ENCODE measurements at places on chromosomes 5 and 9.
A peak's percentile ranks its signal among the peaks of the same experiment; 100 is the strongest.

DNA sequence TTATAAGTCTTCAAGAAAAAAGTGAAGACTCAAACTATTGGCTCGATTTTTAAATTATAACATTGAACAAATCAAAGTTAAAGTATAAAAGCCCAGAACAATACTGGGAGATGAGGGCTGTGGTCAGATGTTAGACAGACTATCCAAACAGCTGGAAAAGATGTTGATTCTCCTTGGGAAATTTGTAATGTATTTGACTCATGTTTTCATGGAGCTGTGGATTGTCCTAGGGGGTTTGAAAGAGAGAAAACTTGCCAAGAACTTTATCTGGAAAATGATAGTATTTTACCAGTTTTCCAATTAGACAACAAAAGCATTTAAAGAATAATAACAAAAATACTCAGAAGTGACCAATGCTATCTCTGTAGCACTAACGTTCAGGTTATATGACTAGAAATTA, 339.2 kb downstream of the ARL15 start:
- no peak overlapping the region for H3K27ac ChIP-seq
- no peak overlapping the region for H3K4me3 ChIP-seq
- H3K4me1 ChIP-seq, result no peaks in the 10 kb centered on the region
- peaks cover 31% of the 10 kb centered on the region for H3K36me3 ChIP-seq
- DNase-seq, result no peak

DNA sequence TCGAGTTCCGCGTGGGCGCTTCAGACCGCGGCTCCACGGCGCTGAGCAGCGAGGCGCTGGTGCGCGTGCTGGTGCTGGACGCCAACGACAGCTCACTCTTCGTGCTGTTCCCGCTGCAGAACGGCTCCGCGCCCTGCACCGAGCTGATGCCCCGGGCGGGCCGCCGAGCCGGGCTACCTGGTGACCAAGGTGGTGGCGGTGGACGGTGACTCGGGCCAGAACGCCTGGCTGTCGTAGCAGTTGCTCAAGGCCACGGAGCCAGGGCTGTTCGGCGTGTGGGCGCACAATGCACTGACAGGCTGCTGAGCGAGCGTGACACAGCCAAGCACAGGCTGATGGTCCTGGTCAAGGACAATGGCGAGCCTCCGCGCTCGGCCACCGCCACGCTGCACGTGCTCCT, 3.7 kb upstream of the PCDHB15 start:
- no peak for DNase-seq
- H3K4me1 ChIP-seq, result peaks cover 4% of the 10 kb centered on the region
- no peak overlapping the region for H3K4me3 ChIP-seq

GRCh38 chr5:176824604-176825003, 14.2 kb downstream of the UNC5A start:
- no peak overlapping the region for H3K4me3 ChIP-seq
- H3K27ac ChIP-seq, result no peak overlapping the region
- no peak for DNase-seq
- no peaks in the 10 kb centered on the region for H3K36me3 ChIP-seq
- no peaks in the 10 kb centered on the region for H3K4me1 ChIP-seq
- peaks cover 32% of the 10 kb centered on the region for H3K27me3 ChIP-seq

GRCh38 chr9:71630377-71630995, 137.8 kb downstream of the CEMIP2 start:
- H3K27ac ChIP-seq, result no peak overlapping the region
- no peaks in the 10 kb centered on the region for H3K27me3 ChIP-seq

DNA sequence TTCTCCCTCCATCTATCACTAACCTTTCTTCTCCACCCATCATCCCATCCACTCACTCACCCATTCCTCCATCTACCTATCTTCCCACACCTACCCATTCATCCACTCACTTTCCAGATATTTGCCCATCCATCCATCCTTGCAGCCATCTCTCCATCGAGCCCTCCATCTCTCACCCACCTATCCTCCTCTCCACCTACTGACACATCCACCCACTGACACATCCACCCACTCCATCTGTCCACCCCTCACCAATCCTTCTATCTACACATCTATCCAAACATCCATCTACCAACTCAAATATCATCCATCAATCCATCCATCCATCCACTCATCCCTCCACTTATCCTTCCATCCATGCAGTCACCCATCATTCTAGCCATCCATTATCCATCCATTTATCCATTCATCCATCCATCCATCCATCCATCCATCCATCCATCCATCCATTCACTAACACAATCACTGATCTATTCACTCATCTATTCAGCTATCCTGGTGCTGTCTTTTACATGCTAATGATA, 68.9 kb upstream of the SPTLC1 start:
- H3K4me3 ChIP-seq, result no peak overlapping the region
- peaks cover 2% of the 10 kb centered on the region for H3K27me3 ChIP-seq
- H3K27ac ChIP-seq, result no peak overlapping the region
- no peaks in the 10 kb centered on the region for H3K4me1 ChIP-seq
- DNase-seq, result no peak

DNA sequence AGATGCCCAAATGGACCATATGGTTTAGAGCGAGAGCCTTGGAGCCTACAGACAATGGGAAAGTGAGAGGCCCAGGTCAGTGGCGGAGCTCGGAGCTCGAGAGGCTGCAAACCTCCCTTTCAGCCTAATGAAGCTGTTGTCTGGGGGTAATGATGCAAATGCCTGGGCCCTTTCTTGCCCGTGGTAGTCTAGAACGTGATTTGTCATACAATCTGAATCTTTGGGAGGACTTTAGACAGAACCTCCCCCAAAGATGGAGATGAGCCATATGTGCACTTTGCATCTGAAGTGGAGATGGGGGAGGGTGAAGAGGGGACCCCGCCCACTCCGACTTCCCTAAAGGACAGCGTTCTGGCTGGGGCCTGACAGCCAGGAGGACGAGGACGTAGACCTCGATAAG, 10.3 kb upstream of the NEUROG1 start:
- peaks cover 12% of the 10 kb centered on the region for H3K4me1 ChIP-seq
- H3K27ac ChIP-seq, result no peak overlapping the region
- H3K4me3 ChIP-seq, result no peak overlapping the region
- no peaks in the 10 kb centered on the region for H3K36me3 ChIP-seq
- no peak for DNase-seq

DNA sequence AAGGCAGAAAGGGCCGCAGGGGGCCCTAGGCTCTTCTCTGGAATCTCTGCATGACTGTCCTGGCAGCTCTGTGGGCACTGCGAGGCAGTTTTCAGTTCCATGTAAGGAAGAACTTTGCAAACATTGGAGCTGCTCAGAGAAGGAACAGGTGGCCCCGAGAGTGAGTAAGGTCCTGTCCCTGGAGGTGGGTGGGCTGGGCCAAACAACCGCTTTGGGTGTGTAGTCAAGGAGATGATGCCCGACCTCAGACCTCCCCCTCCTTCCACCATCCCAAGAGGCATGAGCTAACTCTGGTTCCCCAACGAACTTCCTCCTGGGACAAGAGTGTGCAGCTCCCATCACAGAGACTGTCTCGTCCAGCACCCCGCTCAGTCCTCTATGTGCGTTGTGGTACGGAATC, 20.5 kb downstream of the CSF1R start:
- peaks cover 3% of the 10 kb centered on the region for H3K27me3 ChIP-seq
- DNase-seq, result no peak
- peaks cover 14% of the 10 kb centered on the region for H3K4me1 ChIP-seq
- H3K27ac ChIP-seq, result no peak overlapping the region
- no peaks in the 10 kb centered on the region for H3K36me3 ChIP-seq

GRCh38 chr5:133830911-133831310, 137.5 kb downstream of the C5orf15 start:
- H3K27ac ChIP-seq, result no peak overlapping the region
- H3K4me3 ChIP-seq, result no peak overlapping the region
- H3K27me3 ChIP-seq, result peaks cover 5% of the 10 kb centered on the region
- peak; percentile 1 for DNase-seq

GRCh38 chr5:172866802-172867748, 33.0 kb downstream of the ERGIC1 start:
- H3K36me3 ChIP-seq, result no peaks in the 10 kb centered on the region
- no peak overlapping the region for H3K4me3 ChIP-seq
- peaks cover 31% of the 10 kb centered on the region for H3K4me1 ChIP-seq
- no peak overlapping the region for H3K27ac ChIP-seq
- no peak for DNase-seq

DNA sequence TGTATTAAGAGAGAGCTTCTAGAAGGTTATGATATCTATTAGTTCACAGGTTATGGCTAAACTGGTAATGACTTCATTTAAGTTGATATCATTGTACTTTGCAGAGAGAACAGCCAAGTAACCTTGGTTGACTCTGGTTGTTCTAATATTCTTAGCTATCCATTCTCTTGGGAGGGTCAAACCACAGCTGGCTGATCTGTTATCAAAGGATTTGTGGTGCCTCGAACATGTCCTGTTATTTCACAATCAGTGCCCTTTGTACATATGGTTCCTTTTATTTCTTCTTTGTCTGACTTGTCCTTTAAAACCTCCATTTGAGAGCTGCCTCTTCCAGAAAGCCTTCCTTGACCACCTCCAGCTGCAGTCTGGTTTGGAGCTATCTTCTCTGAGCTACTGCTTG, 61.7 kb downstream of the PDE8B start:
- no peak overlapping the region for H3K27ac ChIP-seq
- H3K4me3 ChIP-seq, result no peak overlapping the region
- peaks cover 24% of the 10 kb centered on the region for H3K27me3 ChIP-seq
- peaks cover 3% of the 10 kb centered on the region for H3K4me1 ChIP-seq

DNA sequence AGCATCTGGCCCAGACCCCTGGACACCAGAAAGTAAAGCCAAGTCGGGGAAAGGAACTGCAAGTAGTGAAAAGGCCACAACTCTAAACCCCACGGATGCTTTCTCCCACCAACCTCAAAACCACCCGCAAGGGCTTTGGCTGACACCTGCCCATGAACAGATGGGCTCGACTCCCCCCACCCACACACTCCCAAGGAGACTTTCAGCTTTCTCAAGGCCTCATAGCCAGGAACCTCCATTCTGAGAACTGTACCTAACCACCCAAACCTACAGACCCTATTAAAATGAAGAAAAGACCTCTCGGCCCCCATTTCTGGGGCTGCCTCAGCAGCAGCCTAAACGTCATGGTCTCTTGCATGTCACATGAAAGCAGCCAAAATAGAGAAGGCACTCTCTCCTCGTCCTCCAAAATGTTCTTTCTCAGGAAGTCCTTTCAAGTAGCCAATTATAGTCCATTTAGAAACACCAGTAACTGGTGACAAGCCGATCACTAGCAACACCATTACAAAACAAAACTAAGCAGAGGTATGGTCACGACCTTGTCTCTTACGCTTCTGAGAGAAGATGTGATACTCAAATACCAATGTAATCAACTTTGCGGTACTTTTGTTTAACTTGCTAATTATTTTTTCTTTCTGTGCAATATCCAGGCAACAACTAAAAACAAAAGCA, 2.9 kb downstream of the B4GALT1 start:
- H3K27me3 ChIP-seq, result no peaks in the 10 kb centered on the region
- peak; percentile 44 for DNase-seq
- H3K4me3 ChIP-seq, result peak overlapping the region; percentile 91
- peak overlapping the region; percentile 88 for H3K27ac ChIP-seq
- peaks cover 81% of the 10 kb centered on the region for H3K4me1 ChIP-seq

DNA sequence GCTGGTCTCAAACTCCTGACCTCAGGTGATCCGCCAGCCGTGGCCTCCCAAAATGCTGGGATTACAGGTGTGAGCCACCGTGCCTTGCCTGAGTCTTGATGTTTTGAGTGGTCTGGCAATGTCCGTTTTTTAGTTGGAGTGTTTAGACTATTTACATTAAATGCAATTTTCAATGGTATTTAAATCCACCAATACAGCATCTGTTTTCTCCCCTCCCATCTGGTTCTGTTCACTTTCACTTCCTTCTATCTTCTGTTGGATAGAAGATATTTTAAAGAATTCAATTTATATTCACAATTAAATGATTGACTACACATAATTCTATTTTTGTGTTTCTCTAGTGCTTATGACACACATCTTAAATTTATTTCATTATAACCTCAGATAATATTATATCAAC, 26.0 kb upstream of the PCAT7 start:
- no peak for DNase-seq
- H3K27ac ChIP-seq, result no peak overlapping the region
- H3K36me3 ChIP-seq, result no peaks in the 10 kb centered on the region
- no peak overlapping the region for H3K4me3 ChIP-seq
- H3K27me3 ChIP-seq, result peaks cover 34% of the 10 kb centered on the region
- H3K4me1 ChIP-seq, result no peaks in the 10 kb centered on the region

Measured in activated T-cell treated with anti-CD3 and anti-CD28 coated beads, Interleukin-2, amount 50 U/mL, for 24 hours (primary cell).